ENCODE measurements at places on chromosomes 6 and 20. TPM values are rescaled to one million over a fixed set of nuclear protein-coding genes. Genes with fewer than 3 reads are reported as not detected.

Gene ENPP1
- 2.5 TPM for total RNA-seq

Gene ATP6V1G2
- total RNA-seq, result 0.59 TPM

Gene ECT2L
- not detected for total RNA-seq

Gene APOBEC2
- total RNA-seq, result not detected

Gene FAM83C
- not detected for total RNA-seq

Gene NMBR
- total RNA-seq, result 0.11 TPM

Gene AVP
- total RNA-seq, result not detected

Gene TCF15
- total RNA-seq, result 0.07 TPM

All from pulmonary artery endothelial cell (primary cell).